ENCODE measurements at places on chromosomes 1 and 21. TPM values are rescaled to one million over a fixed set of nuclear protein-coding genes. Genes with fewer than 3 reads are reported as not detected.

- no peak overlapping the region for H3K27ac ChIP-seq
- no peak for DNase-seq
- no peaks in the 10 kb centered on the region for H3K36me3 ChIP-seq
Measured at GRCh38 chr1:5872886-5873285, 119.3 kb downstream of the NPHP4 start.

Gene NUF2
- polyA plus RNA-seq, result 0.37 TPM

DNA sequence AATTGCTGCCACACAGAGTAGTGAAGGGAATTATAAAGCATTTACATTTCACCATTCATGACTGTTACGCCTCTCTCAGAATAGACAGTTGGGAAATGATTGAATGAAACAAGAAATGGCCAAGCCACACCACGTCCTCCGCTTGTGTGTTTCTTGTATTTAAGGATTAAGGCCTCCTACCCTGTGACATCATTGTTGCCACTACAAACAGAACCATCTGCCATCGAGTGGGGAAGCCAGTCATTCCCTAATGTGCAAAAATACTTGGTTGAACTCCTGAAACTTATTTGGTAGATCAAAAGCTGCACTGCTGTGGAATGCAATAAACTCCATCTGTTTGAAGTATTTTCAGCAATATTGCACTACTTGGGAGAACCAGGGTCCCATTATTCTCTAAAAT lies 99.0 kb upstream of the C1orf105 start:
- no peak overlapping the region for H3K27ac ChIP-seq
- H3K27me3 ChIP-seq, result no peaks in the 10 kb centered on the region
- H3K36me3 ChIP-seq, result no peaks in the 10 kb centered on the region
- DNase-seq, result no peak
- H3K4me1 ChIP-seq, result no peaks in the 10 kb centered on the region

Gene NBPF6
- polyA plus RNA-seq, result not detected

Data from CD14-positive monocyte (primary cell).